Left colon (tissue), 2 donors: ENCODE measurements at places on chromosomes 16 and 17. TPM values are rescaled to one million over a fixed set of nuclear protein-coding genes. Genes with fewer than 3 reads are reported as not detected.

DNA sequence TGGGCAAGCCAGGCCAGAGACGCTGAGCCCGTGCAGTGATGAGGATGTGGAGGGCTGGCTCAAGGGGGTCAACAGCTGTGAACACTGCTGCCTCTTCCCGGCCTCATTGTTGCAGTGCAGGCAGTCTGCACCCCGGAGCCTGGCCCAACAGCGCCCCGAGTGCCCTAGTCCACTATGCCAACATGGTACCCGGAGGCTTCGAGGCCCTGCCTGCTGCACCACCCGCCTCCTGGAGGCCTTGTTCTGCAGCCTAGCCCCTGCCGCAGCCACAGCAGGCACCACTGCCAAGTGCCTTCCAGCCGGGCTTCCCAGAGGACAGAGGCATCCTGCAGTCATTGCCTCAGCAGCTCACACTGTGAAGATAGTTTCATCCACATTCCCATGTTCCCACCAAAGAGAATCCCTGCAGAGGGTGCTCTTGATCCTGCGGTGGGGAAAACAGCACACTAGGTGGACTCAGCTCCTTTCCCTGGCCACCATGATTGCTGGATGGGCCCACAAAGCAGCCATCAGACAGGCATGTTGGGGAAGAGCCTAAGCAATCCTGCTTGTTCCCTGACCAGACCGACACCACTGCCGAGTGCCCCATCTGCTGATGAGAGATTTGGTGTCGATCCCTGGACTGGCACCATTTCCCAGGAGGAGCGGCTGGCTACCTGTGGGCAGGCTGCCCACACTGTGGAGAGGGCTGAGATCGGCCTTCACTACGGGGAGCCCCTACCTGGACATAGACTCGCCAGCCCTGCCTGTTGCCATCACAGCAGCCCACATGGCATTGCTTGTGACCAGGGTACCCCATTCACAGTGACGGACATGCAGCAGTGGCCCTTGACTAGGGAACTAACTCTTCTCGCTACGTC, 44.9 kb downstream of the USP22 start:
- DNase-seq = peak; percentile 19

TNFRSF17 gene
- total RNA-seq = 5.0 TPM

TEN1 gene
- total RNA-seq = 27.9 TPM

DNA sequence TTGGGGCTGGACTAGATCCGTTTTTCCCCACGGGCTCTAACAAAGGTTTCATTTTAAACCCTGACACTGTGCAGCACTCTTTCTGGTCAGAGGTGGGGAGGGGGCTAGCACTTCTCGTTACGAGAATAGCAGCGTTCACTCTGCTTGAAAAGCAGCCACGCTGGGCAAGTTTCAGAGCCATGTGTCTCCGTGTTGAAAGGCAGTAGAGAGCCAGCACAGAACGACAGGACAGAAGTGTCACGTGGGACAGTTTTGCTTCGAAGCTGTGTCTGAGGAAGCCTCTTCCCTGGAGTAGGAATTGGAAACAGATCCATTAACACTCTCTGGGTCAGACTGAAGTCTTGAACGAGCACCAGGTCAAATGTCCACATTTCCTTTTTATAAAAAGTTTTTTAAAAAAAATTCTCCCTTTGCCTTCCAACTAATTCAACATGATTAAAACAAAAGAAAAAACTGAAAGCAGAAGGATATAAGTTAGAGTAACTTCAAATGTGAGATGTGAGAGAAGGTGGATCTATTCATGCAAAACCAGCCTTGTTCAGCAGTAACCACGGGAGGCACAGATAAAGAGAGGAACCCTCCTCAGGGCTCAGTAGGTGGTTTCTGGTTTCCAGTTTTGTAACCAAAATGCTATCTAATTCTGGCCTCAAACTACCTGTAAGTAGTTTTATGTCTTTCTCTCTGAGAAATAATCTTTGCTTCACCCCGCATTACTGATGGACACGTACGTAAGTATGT, 65.0 kb downstream of the SMG6 start:
- DNase-seq = no peak

DNA sequence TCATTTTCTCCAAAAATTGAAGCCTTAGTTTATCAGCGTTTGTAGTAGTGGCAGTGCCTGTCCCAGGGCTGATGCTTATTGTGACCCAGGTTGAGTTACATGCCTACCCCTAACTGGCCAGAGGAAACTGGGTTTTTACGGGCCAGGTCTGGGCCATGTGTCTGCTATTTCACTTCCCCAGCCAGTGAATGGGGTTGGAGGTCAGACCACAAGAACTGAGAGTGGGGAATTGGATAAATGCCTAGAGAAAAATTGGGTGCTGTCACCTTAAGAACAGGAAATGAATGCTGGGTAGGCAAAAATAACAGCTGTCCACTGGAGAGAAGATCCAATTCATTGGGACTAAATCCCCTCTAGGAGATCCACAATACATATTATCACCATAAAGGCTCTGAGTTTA, 5.2 kb downstream of the ADPRM start:
- no peak for DNase-seq

DNA sequence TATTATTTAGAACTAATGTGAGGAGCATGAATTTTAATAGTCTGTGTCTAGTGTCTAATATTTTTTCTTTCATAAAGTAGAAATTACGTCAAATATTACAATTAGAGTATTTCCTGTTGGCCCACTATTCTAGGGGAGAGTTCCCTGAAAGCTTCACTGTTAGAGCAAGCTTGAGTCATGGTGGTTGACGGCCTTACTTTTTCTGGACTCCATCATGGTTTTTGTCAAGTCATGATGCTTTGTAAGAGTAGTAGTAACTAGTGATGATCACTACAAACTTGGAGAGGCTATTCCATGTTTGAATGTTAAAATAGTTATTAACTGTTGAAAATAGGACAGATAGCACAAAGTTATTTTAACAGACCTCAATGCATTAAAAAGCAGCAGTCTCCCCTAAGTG, 1.7 kb downstream of the PSMD11 start:
- DNase-seq = no peak

- DNase-seq = no peak
Measured at GRCh38 chr17:54324813-54325212, 502.1 kb downstream of the KIF2B start.

DNA sequence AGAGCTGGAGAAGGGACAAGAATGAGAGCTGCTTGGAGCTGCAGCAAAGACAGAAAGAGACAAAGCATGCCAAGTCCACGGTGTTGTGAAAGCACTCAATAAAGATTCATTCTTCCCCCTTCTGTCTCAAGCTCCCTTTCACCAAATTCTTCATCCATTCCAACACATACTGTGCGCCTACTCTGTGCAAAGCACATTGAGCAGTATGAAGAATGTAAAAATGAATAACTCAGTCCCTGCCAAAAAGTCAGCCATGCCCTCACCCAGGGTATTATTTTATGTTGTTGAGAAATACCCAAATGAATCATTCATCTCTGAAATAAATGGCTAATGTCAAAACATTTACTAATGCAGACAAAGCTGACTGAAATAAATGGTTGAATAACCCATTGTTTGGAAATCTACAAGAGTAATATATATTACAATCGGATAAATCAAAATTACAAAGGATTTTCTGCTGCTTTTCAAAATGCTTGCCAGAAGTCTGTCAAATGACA, 282.9 kb upstream of the IRX5 start:
- no peak for DNase-seq

- peak; percentile 33 for DNase-seq
Measured at GRCh38 chr16:2204416-2205103, 694 bp upstream of the MLST8 start.
